CD4-positive, alpha-beta T cell treated with Interleukin-1 beta for 1 hour (primary cell): ENCODE measurements at places on chromosomes 7 and 10.

GRCh38 chr7:139431010-139431409, 52.5 kb downstream of the KLRG2 start:
- DNase-seq = no peak

- no peak for DNase-seq
These were observed 716.5 kb downstream of the INHBA start for GRCh38 chr7:40986351-40986873.

- no peak for DNase-seq
These were observed 91.1 kb upstream of the ARHGAP21 start for GRCh38 chr10:24814568-24815313.

GRCh38 chr7:100642534-100642907, 1.2 kb upstream of the TFR2 start:
- DNase-seq = peak; percentile 59

DNA sequence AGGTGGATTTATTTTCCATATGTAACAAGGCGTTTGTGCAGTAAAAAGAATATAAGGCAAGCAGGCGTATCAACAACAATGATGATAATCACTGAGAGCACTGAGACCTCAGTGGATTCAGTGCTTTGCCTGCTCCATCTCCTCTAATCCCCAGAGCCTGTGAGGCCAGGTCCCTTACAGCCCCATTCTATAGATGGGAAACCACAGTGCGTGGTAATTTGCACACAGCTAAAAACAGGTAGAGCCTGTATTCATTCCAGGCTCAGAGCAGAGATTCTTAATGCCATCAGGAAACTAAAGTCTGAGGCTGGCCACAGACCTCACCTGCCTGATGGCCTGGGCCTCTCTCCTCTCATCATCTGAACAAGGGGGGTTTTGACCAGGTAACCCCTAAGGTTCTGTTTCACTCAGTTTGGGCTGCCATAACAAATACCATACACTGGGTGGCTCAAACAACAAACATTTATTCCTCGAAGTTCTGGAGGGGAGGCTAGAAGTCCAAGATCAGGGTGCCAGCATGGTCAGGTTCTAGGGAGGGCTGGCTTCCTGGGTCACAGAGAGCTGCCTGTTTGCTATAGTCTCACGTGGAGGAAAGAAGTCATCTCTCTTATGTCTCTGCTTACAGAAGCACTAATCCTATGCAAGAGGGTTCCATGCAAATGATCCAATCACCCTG, 10.3 kb upstream of the RASSF4 start:
- DNase-seq = no peak

DNA sequence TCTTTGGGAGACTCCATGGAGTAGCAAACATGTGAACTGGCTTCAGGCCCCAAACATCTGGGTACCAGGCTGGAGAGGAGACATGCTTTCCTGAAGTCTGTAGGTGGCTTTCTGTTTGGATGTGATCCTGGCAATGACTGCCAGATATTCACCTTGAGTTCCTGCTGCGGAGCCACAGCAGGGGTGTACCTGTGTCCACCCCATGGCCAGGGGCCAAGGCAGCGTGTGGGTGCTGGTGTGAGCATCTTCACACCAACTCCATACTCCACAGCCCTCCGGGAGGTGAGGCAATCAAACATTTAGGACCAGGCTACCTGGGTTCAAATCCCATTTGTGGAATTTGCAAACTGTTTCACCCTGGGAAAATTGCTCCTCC, 113.0 kb downstream of the ADCY1 start:
- no peak for DNase-seq

DNA sequence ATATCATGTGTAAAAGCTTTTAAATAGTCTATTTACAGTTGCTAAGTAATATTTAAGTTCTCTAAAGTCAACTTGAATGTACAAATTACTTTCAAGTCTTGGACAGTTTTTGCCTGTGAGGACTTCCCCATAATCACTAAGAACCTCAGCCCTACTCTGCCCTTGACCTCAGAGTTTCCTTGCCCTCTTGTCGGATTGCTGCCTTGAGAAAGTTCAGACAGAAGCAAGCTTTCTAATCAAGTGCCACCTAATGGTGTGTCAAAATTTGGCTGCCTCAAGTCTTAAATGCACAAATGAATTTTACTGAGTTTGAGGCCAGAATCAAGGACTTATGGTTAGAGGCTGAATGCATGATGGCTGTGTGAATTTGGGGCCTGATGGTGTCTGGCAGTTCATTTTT, 88.3 kb upstream of the KAT6B start:
- no peak for DNase-seq

DNA sequence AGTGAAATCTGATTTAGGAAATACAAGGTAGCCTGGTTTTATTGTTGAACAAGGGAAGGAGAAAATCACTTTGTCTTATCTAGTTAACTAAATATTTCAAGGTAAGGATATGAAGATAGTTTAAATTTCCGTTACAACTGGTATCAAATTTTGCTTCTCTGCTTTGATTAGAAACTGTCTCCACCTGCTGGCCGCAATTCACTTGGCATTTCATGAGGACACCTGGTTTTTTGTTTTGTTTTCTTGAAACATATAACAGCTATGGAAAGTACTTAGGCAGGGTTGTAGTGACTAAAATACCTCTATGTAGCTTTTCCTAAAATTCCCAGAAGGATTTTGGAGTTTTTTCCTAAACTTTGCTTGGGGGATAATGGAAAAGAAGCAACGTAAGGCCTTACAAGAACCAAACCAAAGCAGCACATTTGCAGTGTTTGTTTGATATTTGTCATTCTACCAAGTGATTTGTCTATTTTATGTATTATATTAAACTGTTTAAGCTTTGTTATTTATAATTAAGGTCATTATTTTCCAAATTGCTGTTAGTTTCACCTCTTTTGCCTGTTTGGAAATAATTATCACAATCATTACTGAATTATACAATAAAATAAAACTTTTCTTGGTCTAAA, 73.6 kb downstream of the AHCYL2 start:
- peak; percentile 32 for DNase-seq

GRCh38 chr10:122648599-122649428, 50.8 kb downstream of the C10orf120 start:
- DNase-seq = no peak

DNA sequence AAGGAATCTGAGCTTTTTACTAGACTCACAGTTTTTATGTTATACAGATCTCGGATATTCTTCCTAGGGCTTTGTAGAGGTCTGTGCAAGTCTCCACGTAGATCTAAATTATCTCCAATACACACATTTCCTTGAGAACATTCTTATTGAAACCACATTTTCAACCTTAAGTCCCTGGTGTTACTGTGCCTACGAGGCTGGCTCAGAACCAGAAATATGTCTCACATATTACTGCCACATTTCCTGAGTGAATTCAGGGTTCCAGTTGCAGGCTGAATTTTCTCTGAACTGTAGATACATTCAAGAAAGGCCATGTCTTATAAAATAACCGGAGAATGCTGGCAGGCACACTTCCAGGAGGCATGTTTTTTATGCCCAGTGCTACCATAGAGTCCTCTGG, 46.5 kb downstream of the INHBA start:
- no peak for DNase-seq

GRCh38 chr10:99424656-99425055, 5.8 kb downstream of the GOT1 start:
- no peak for DNase-seq

DNA sequence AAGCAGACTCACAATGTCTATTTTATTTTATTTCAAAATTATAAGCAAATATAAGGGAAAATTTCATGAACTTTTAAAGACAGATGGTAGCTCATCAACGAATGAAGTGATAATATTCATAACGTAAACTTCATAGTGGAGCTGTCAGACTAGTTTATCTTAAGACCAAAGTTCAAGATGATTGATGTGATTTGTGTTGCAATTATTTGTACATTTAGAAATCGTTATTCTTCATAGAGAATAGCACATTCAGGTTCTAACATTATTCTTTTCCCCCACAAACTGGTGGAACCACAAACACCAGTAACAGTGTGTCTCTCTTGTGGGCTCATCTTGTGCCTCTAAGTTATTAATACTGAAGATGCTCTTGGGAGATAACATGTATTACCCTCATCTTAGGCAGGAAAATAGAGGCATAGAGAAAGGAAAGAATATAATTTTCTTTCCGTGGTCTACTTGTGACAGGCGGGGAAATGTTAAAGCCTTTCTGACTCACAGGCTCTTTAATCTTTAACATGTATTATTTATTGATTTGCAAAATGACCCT, 37.0 kb downstream of the CCSER2 start:
- DNase-seq = no peak

DNA sequence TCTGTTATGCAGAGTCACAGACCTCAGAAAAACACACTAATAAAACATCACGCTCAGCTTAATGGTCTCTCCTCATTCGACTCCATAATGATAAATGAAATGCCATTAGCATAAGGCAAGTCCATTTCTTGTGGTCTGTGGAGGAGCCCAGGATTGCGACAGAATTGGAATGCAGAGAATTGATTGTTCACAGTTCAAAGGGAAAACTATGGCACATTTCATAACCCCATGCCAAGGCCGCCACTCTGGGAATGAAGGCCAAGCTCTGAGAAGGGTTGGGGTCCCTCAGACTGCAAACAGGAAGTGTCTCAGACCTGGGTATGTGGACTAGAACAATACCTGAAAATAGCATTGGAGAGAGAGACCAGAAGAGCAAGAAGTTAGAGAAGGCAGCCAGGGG, 398.9 kb downstream of the ADRA2A start:
- no peak for DNase-seq

GRCh38 chr7:99193527-99194220, 14.2 kb downstream of the KPNA7 start:
- no peak for DNase-seq

DNA sequence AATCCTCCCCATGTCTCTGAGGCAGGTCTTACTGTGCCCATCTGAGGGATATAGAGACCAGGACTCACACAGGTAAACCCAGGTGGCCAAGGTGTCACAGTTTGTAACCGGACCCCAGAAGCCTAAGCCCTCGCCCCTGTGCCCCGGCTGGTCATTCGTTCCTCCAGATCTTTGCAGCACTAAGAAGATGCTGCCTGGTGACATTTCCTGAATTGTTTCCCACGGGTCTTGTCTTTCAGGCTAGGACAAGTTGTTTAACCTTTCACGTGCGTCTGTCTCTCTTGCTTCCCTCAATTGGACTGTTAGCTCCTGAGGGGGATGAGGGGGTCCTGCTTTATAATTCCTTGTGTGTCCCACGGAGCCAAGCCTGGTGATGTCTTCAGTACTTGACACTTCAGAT, 158.0 kb downstream of the KCNMA1 start:
- no peak for DNase-seq

DNA sequence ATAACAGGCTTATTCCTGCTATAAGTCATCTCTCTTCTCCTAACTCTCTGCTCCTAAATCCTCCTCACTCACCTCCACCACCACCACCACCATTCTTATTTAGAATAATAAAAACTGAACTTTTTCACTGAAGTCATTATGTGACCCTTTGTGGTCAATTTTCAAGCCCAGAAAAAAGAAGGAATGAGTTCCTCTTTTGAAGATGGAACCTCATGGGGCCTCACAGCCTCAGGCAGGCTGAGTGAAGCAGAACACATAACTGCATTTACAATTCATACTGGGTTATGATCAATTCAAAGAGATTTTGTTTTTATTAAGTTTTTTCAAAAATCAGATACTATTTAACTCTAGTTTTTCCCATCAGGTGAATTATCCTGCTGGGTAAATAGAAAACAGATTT, 29.8 kb downstream of the PNLIPRP3 start:
- DNase-seq = no peak

DNA sequence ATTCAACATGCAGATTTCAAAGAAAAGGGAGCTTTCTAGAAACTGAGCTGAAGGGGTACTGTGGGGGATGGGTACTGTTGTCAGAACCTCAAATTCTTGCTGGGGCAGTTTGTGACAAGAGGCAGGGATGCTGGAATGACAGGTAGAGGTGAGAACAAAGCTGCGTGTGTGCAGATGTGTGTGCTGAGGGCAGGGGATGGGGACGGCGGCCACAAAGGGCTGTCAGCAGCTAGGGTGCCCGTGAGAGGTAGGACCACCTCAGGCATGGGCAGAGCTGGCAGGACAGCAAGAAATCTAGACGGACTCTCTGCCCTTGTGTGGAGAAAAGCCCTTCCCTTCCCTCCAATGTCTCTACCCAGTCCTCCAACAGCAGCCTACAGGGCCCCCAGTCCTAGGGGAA, 14.4 kb upstream of the BAZ1B start:
- DNase-seq = no peak

DNA sequence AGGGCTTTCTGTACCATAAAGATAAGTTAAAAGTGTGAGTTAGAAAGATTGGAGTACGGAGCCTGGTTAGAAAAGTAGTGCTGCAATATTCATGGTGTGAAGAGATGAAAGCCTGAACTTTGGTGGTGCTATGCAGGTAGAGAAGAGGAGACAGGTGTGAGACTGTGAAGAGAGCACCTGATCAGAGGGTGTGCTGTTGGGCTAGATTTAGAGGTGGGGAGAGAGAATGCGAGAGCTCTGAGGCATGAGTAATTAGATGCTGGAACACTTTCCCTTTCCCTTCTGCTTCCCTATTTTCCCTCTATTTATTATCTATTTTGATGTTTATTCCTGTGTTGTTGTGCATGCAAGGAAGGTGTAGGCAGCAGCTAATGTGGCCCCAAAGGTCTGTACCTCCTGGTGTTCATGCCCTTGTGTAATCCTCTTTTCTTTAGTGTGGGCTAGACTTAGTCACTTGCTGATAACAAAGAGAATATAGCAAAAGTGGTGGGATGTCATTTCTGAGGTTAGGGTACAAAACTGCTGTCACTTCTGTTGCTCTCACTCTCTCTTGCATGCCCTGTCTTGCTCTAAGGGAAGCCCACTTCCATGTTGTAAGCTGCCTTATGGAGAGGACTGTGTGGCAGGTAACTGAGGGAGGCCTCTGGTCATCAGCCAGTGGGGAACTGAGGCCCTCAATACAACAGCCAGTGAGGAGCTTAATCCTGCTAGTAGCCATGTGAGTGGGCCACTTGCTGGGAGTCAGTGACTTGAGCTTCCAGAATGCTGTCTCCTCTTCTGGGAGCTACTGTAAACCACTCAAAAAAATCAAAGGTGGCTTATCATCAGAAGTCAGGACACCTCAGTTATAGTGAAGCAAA, 2.6 kb upstream of the ATXN7L1 start:
- no peak for DNase-seq

DNA sequence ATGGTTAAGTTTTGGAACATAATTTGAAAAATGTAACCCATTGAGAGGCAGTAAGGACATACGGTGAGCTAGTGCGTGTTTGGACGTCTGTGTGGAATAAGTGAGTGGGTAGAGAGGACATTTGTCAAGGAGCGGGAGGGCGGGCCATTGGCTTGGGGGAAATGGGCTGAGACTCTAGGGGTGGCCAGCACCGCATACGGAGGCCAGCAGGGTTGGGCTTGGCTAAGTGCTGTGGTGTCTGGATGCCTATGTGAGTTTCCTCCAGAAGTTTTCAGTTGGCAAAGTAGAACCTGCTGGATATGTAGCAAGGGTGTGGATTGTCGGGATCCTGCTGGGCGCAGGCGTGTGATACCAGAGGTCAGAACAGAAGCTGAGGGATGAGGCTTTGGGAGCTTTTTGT, 103.0 kb downstream of the TCF7L2 start:
- no peak for DNase-seq

DNA sequence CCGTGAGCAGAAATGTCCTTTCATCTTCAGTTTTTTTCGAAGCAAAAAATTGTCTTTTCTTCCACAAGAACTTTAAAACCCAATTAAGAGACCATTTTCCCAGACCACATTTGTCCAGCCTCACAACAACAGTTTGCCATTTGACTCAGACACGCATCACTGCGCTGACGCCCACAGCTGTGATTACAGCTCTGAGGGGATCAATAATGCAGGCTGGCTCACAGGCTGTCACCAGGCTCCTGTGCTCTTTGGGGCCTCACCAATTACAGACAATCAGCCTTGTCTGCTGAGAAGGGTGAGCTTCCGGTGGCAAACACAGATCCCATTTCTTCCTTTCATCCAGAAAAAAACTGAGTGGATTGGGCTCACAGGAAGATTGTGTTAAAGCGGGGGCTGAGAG, 33.3 kb downstream of the DDC start:
- no peak for DNase-seq
